ENCODE measurements at places on chromosomes 11 and 22.

DNA sequence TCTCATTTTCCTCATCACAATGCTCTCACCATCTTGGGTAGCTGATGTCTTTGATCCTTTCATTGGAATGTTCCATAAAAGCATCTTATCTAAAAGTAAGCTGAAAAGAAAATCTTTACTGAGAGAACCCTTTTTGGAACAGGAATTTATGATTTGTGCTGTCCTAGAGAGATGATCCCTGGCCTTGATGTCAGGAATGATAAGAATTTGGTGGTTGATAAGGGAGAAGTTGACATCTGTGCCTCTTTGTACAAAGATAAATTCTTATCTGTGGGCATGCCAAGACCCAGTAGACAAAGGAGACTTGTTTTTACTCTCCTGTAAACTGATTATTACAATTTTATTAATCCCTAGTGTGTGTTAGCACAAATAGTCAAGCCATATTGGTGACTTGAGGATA is 36.9 kb downstream of the NAALAD2 start:
- DNase-seq = no peak

DNA sequence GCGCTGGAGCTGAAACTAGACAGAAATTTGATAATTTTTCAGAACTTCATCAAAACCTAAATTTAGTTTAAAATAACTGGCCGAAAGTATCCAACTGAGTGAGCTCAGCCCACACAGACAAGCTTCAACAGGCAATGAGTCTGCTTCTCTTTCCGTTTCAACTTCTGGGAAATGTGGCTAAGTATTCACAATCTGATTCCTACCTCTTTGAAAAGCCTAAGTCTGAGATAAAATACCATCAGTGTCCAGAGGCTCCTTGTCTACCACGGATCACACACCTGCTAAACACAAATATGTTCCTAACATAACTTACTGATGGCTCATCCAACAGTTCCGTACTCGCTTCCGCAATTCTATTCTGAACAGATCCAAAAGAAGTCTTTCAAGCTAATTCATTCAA is 8.5 kb downstream of the SIK3 start:
- no peak for DNase-seq

- no peak for DNase-seq
Observed at GRCh38 chr11:1348796-1349326, 39.4 kb upstream of the TOLLIP start.

GRCh38 chr11:57134284-57134683 is 47.5 kb upstream of the LRRC55 start:
- no peak for DNase-seq

- no peak for DNase-seq
Observed at GRCh38 chr11:115499241-115499799, 4.9 kb downstream of the CADM1 start.

DNA sequence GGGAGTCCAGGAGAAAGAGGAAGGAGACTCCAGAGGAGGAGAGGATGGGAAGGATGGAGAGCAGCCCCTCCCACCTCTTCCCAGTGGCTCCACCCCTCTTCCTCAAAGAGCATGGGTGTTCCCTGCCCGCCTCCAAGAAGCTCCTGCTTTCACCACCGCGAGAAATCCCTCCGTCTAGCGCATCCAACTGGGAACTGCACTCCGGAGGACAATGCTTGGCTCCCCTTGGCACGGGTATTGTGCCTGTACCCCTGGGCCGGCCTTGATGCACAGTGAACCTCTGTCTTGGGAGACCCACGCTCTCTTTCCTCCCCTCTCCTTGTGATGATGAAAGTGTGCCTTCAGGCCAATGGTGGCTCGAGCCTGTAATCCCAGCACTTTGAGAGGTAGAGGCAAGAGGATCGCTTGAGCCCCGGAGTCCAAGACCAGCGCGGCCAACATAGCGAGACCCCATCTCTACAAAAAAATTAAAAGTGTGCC is 14.9 kb upstream of the ADA2 start:
- peak; percentile 89 for DNase-seq

GRCh38 chr22:31099386-31099785 is 8.0 kb downstream of the SELENOM start:
- DNase-seq = no peak
